Mesothelial cell of epicardium (in vitro differentiated cells): ENCODE measurements at places on chromosomes 5 and 9. TPM values are rescaled to one million over a fixed set of nuclear protein-coding genes. Genes with fewer than 3 reads are reported as not detected.

DNA sequence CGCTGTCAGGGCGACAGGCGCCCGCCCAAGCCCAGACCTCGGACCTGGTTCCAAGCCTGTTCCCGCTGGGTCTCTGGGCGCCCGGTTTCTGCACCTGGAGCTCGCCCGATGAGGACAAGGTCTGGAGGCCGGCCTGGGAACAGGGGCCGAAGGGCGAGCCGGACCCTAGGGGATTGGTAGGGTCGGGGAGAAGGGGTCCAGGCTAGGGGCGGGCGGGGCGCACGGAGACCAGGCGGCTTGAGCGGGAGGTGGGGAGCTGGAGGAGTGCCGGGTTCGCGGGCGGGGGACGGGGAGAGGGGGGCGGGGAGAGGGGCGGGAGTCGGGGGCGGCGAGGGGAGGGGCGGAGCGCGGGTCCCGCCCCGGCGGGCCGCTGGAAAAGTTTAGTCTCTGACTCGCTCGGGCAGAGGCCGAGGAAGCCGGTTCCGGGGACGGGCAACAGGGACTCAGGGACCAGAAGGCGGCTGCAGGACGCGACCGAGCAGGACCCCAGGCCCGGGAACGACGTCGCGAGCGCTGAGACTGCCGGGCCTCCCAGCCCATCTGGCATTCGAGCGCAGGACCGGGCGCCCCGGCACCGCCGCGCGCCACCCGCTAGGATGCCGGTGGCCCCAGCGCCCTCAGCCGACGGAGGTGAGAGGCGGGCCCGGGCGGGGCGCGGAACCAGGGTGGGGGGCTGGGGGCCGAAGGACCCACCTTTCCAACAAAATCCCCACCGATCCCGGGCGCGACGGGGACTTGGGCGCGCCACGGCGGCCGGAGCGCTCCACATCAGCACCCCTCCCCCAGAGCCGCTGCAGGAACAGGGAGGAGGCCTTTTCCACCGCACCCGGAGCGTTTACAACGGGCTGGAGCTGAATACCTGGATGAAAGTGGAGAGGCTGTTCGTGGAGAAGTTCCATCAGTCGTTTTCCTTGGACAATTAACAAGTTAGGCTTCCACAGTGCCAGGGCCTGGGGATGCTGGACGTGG lies at the start of gene S1PR3:
TSS of gene S1PR3 (plus strand) at position 403 of the 969 bp plus-strand sequence. CDS start 9,733 bp downstream, outside the sequence.
- peak; percentile 48 for DNase-seq
- H3K4me1 ChIP-seq: peaks cover 28% of the 10 kb centered on the region
- H3K27me3 ChIP-seq: peaks cover 12% of the 10 kb centered on the region
- H3K27ac ChIP-seq: peak within 1 kb of the TSS; percentile 66
- no peaks in the 10 kb centered on the region for H3K36me3 ChIP-seq

Gene ZFYVE16
- total RNA-seq: 67.6 to 76.6 TPM (median 75.1 TPM) in 3 replicates

DNA sequence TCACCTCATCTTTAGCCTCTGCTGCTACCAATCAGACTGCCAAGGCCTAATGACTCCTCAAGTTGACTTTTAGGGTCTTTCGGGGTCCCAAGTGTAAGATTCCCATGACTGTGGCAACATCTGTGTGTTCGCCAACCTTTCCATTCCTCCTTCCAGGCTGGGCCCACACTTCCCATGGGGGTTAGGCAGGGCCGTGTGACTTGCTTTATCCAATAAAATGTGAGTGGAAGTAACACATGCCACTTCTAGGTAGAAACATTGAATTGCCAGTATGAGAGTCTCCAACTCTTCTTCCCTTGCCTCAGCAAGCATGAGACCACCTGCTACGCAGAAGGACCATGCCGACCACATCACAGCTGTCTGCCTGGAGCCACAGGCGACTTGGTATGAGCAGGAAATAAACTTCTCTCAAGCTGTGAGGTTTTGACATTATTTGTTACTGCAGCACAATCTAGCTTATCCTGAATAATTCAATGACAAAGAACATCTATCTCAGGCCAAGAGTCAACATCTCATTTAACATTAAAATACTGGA lies 190.4 kb upstream of the IER5L start:
- no peak overlapping the region for H3K4me3 ChIP-seq
- H3K36me3 ChIP-seq: peaks cover 3% of the 10 kb centered on the region
- no peak overlapping the region for H3K27ac ChIP-seq
- H3K27me3 ChIP-seq: no peaks in the 10 kb centered on the region
- peaks cover 3% of the 10 kb centered on the region for H3K4me1 ChIP-seq
- DNase-seq: no peak

Gene C9
- total RNA-seq: not detected in 3 replicates

DNA sequence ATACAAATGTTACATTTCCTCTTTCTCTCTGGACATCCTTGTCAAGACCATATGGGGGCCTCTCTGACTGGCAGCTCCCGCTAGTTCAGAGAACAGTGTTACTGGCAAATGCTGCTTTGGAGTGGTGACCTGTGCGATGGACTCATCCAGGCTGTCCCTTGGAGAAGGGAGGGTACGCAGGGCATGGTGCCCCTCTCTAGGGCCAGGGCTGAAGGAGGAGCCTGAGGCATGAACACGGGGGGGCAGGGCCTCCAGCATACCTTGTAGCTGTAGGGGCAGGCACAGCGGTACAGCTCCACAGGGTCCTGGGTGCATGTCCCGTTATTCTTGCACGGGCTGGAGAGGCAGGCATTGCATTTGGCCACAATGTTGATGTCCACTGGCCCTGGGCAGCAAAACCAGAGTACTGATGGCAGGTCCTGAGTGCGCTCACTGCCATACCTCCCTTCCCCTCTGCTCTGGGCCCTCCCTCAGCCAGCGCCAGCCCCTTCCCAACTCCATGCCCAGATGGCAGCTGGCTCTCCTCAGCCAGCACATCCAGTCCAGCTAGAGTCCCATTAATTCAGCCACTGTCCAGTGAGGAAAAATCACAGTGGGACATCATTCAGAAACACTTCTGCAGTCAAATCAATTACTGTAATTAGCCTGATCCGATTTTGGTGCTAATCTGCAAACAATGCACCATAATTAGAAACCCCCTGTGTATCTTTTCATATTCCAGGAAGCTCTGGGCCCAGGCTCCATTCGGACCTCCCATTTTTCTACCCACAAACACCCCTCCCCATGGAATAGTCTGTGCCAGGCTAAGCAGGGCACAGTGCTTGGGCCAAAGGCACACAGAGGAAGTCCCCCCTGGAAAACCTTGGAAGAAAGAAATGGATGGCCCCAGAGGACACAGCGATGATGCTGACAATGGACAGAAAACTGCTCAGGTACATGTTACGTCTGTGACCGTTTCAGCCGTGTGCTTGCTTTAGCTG lies 128.8 kb upstream of the PANK3 start:
- H3K4me3 ChIP-seq: no peak overlapping the region
- no peak overlapping the region for H3K27ac ChIP-seq
- peaks cover 10% of the 10 kb centered on the region for H3K4me1 ChIP-seq
- no peak for DNase-seq
- H3K36me3 ChIP-seq: no peaks in the 10 kb centered on the region
